A375 (cell line): ENCODE measurements at places on chromosomes 3 and 15. TPM values are rescaled to one million over a fixed set of nuclear protein-coding genes. Genes with fewer than 3 reads are reported as not detected.

Gene SCAANT1
- 5.6 TPM in 1 of 2 replicates, not detected in the other for total RNA-seq

Gene SPTSSB
- not detected in 2 replicates for total RNA-seq

Gene CNTN4
- total RNA-seq = 5.1 and 5.8 TPM in 2 replicates

Gene PRR23A
- not detected in 2 replicates for total RNA-seq

Gene HHLA2
- total RNA-seq = not detected in 2 replicates

Gene DNAH12
- total RNA-seq = under 0.01 TPM in 1 of 2 replicates, not detected in the other

Gene SHQ1
- 17.6 and 18.7 TPM in 2 replicates for total RNA-seq

Gene ITIH1
- total RNA-seq = not detected in 2 replicates
